ENCODE measurements at places on chromosomes 4 and X.
A peak's percentile ranks its signal among the peaks of the same experiment; 100 is the strongest.

DNA sequence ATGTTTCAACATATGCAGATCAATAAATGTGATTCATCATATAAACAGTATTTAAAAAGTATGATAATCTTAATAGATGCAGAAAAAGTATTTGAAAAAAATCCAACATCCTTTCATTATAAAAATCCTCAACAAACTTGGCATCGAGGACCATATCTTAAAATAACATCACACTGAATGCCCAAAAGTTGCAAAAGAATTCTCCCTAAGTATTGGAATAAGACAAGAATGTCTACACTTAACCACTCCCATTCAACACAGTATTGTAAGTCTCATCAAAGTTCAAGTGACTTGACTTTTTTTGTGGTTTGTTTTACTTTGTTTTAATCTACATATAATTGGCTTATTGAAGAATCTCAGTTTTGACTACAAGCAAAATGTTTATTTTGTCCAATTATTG, 779.0 kb upstream of the SLIT2 start:
- no peak for DNase-seq

DNA sequence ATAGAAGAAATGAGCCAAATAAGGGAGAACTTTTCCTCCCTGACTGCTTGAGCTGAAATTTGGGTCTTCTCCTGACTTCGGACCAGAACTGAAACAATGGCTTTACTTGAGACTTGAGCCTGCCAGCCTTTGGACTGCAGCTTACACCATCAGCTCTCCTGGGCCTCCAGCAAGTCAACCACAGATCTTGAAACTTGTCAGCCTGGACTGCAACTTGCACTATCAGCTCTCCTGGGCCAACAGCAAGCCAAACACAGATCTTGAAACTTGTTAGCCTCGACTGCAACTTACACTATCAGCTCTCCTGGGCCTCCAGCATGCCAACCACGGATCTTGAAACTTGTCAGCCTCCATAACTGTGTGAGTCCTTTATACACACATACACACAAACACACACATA, 425.9 kb upstream of the PCDH7 start:
- no peak for DNase-seq

DNA sequence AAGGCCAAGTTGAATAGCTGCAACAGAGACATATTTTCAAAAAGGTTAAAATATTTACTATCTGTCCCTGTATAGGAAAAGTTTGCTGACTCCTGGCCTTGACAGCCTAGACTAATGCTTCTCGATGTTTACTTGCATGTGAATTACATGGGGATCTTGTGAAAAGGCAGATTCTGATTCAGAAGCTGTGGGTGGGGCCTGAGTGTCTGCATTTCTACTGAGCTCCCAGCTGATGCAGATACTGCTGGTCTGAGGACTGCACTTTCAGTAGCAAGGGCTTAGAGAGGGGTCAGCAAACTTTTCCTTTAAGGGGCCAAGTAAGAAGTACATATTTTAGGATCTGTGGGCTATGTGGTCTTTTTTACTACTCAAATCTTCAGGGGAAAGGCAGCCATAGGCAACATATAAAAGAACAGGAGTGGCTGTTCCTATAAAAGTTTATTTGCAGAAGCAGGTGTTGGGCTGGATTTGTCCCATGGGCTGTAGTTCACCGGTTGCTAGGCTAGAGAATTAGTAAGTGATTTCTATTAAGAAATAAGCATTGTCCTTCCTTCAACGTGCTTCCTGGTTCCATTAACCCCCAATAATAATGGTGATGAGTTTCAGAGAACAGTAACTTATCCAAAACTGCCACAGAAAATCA, 97.2 kb upstream of the PDE5A start:
- no peak for DNase-seq

GRCh38 chr4:142264961-142265360, 581.1 kb downstream of the INPP4B start:
- no peak for DNase-seq

DNA sequence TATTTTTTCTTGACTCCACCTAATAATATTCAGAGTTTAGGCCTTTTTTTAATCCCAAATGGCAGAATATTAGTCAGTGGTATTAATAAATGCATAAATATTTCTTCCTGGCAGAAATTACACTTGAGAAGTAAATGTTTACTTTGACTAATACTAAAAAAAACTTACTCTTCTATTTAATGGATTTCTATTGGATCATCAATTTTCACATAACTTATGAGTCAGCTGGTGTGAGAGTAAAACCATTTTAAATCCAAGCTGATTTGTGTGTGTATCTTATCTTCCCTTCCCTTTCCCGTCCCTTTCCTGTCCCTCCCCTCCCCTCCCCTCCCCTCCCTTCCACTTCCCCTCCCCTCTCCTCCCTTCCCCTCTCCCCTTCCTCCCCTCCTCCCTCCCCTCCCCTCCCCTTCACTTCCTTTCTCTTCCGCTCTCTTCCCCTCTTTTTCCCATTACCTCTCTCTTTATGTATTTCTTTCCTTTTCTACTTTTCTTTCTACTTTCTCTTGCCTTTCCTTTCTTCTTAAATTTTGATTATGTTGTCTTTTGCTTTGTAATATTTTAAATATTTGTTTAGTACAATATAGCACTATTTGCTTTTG, 630.1 kb upstream of the EPHA5 start:
- DNase-seq = no peak

DNA sequence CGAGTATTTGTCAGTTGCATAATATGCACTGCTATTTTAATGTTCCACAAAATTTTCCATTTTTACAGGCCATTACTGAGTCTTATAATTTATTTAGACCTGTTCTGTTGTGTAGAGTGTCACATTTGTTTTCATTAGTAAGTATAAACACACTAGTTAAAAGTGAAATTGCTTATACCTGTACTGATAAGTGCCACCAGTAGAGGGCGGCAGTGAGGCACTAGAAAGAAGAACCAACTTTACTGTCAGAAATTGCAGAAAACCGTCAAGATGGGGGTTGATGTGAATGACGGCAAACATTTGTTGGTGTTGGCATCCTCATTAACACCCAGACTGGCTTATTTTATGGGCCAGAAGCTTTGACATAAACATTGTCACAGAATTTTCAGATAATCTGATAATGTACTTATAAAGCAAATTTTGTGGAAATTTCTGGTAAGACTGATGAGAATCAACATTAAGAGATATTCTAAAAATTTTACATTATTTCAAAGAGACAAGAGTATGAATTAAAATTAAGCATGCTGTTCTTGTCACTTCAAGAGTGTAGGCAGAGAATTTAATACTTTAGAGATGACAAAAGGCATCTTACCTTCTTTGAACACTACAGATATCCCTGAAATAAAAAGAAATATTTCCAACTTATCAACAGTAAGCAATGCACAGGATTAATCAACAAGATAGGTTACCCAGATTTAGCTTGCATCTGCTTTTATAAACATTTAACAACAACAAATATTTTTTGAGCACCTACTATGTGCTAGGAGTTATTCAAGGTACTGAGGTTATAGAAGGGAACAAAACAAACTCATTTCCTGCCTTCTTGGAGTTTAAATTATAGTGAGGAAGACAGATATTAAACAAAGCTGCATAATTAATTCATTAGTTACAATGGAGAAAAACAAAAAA, 24.9 kb downstream of the ALPK1 start:
- DNase-seq = peak; percentile 54

DNA sequence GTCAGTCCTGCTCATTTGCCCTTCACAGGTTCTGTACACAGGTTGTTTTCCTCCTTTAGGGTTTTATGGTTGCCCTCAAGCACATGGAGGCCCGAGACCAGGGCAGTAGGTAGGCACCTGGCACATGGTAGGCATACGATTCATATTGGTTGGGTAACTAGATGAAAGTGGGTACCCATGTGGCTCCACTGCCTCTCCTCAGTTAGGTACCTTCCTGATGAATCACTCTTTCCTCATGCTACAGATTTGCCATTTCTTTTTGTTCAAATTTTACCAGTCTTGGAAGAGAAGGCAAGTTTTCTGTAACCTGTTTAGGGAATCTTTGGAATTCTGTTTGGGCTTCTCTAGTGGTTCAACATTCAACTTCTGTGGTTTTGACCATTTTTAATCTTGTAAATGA, 121.3 kb downstream of the FHIP1A start:
- DNase-seq = no peak

DNA sequence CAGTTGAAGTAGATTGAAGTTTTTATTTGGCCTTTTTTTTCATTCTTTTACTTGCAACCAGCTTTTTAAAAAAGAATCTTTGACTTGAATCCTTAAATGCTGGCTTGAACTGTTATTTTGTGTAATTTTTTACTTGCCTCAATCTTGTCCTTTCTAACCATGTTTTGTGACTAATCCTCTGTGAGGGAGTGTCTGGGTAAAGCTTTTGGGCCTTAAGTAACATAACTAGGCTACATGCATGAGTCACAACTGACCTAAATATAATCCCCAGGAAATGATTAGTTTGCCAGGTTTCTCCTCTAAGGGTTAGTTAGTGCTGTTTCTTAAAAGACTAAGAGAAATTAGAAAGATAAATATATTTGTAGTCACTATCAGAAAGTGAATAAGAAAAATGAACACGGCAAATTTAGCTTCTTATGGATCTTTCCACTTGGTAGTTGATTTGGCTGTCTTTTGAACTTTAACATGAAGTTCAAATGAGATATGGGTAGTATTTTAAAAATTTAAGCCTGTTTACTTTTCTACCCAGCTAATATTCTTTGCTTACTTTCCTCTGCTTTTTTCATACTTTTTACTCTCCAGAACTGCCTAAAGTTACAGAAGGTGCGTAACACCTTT, 13.0 kb downstream of the EXOC1 start:
- no peak for DNase-seq

- DNase-seq = no peak
Measured at GRCh38 chr4:28883211-28883610, 1837.0 kb upstream of the PCDH7 start.

DNA sequence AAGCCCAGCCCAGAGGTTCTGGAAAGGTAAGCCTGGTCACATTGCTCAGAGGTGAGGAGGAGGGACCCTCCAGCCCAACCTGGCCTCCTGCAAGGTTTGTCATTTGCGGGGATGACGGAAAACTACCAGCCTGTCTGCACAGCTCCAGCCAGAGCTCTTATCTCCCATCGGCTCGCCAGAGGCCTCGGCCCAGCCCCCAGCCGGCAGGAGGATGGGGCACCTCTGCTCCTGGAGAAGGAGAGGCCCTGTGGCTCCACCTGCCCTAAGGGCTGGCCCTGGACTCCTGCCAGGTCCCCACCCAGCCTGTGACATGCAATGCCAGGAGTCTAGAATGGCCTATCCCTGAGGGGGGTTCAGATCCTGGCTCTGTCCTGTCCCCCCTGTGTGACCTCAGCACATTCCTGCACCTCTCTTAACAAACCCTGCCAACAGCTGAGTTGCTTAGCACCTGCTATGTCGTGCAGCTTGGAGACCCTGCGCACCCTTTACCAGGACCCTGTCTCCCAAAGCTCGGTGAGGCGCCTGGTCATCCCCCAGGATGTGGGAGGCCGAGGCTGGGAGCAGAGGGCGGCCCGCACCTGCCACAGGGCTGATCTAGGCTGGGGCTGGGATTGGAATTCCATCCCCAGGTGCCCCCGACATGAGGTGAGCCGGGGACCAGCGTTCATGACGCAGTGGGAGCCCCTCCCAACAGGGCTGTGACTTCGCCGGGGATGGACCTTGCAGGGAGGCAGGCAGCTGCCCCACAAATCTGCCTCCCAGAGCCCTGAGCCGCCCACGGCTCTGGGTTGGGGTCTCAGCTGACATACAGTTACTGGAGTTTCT, 14.4 kb downstream of the ADRA2C start:
- no peak for DNase-seq

DNA sequence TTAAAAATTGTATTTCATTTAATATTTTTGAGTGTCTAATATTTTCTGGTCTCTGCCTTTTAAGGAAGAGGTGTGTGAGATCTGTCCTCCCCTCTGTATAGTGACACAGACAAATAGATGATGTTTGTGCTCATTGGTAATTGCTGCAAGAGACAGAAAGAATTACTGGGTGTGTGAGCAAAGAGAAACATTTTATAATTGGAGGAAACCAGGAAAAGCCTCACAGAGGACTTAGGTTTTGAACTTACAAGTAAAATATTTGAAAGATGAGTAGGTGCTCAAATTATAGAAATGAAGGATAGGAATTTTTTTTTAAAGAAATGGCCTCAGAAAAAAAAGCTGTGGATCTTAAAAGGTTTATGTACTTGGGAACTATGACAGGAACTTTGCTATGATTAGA, 149.8 kb downstream of the SPCS3 start:
- no peak for DNase-seq

DNA sequence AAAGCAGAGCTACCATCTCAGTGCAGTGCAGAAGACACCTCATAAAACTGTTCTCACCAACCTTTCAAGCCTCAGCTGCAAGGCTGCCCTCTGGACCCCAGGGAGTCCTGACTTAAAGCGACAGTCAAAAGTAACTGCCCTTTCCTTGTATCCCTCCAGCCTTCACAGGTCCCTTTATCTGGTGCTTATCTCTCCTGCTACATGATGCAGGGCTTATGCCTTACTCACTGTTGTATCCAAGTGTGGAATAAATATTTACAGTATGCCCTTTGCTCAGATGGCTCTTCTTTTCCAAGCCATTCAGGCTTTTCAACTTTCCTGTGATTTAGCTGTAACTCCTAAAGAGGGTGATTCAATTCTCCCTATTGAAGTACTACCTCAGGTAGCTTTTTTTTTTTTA, 92.6 kb downstream of the KDR start:
- DNase-seq = no peak

DNA sequence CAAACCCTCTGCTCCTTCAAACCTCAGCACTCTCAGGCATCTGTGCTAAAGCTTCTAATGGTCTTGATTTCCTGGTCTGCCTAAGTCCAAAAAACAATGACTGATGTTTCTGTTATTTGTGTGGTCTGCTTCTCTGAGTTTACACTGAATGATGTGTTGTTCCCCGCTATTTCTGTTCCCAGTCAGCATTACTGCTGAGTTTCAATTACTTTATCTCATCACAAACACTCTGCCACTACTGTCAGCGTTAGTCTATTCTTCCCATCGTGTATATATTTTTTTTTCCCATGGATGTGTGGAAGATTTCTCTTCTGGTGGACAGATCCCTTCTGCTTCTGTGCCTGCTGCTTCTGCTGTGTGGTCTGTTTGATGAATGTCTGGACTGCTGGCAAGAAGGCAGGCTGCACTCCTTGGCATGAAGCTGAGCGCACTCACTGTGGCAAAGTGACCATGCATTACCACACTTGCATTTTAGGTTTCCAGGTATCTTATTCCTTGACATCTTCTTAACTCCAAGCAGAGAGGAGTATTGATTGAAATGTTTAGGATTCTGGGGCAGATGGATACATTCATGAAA, 106.9 kb upstream of the PAQR3 start:
- no peak for DNase-seq

- no peak for DNase-seq
Measured at GRCh38 chrX:110920991-110921390, 125.4 kb upstream of the CHRDL1 start.

GRCh38 chr4:120062663-120063195, 3.9 kb downstream of the MAD2L1 start:
- DNase-seq = no peak

DNA sequence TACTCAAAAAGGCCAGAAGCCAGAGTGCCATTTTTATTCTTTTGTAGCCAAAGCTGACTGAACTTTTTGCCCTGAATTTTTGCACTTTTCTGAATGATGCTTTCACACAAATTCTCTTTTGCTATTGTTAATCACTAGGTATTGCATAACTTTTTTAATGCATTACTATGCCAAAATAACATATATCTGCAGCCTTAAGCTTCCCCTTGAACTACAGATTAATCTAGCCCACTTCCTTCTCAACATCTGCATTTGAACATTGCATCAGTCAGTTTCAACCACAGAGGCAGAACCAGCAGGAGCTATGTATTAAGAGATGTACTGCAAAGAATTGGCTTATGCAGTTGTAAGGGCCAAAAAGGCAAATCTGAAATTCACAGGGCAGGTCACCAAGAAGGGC, 197.6 kb upstream of the GYPA start:
- no peak for DNase-seq
